ENCODE measurements at places on chromosomes 2 and 18. TPM values are rescaled to one million over a fixed set of nuclear protein-coding genes. Genes with fewer than 3 reads are reported as not detected.

GRCh38 chr18:7901657-7902056 is 334.5 kb downstream of the PTPRM start:
- DNase-seq, result no peak

DNA sequence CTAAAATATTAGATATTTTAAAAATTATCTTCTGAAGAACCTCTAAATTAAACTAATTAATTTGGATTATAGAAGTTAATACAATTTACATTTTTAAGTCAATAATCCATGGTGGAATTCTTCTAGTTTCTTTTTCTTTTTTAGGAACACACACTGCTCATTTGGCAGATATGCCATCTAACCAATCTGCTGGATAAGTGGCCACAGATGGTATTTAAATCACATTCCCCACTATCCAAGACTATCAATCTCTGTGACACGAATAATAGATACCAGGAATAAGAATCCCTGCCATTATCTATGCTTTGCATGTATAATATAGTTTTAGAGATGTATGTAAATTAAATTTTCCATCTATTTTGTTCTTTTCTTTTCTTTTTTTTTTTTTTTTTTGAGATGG is 58.5 kb downstream of the CABYR start:
- DNase-seq, result no peak

DNA sequence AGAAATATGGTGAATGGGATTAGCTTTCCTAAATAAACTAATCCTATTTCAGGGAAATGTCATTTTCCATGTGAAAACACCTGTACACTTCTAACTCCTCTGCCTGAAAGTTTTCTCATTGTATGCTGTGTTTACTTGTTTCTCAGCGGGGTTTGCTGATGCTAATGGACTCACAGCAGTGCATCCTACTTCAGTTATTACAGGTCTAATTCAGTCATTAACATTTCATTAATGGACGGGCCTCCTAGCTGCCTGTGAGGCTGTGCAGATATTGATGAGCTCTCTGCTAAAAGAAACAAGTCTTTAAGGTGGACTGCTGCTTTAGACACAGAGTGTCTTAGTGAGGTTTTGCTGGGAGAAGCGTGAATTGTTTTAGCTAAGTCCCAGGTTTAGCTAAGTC is 1342.0 kb upstream of the ZEB2 start:
- no peak for DNase-seq

- no peak for DNase-seq
Observed at GRCh38 chr2:236783417-236784020, 213.9 kb downstream of the ACKR3 start.

GRCh38 chr18:57209713-57210106 is 62.8 kb downstream of the BOD1L2 start:
- DNase-seq, result no peak

- DNase-seq, result no peak
Observed at GRCh38 chr18:9124824-9125223, 11.8 kb upstream of the ANKRD12 start.

DNA sequence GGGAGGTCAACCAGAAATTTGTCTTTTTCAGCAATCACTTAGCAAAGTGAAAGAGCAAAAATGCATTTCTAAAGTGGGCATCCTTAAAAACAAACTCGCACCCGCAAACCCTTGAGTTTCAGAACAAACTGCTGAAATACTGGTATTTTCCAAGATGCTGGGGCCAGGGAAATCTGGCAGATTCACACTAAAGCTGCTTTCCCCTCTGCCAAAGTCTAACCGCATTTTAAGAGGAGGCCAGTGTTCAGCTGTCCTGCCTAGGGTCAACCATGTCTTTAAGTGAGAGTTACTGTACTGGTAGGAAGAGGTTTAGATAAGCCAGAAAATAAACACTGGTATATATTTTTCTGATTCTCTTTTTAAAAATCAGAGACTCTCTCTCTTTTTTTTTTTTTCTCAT is 55.9 kb downstream of the ACVR1 start:
- DNase-seq, result no peak

CYP27C1 gene
- 4.1 TPM for total RNA-seq

FRZB gene
- 13.0 TPM for total RNA-seq

HTR2B gene
- total RNA-seq, result 3.4 TPM

KLHL29 gene
- 28.3 TPM for total RNA-seq

GKN2 gene
- total RNA-seq, result not detected

EDAR gene
- 5.5 TPM for total RNA-seq

All from mesothelial cell of epicardium (in vitro differentiated cells).